ENCODE measurements at places on chromosomes 12 and 14.

- no peak for DNase-seq
Observed at GRCh38 chr12:95319694-95320331, 102.2 kb downstream of the VEZT start.

- DNase-seq: no peak
Observed at GRCh38 chr14:85535991-85536832, 6.3 kb downstream of the FLRT2 start.

GRCh38 chr14:28751467-28752058 lies 15.0 kb upstream of the FOXG1 start:
- peak; percentile 30 for DNase-seq

- no peak for DNase-seq
Observed at GRCh38 chr12:93221841-93222240, 155.9 kb upstream of the NUDT4 start.

GRCh38 chr14:91047174-91047753 lies 13.2 kb downstream of the RPS6KA5 start:
- no peak for DNase-seq

DNA sequence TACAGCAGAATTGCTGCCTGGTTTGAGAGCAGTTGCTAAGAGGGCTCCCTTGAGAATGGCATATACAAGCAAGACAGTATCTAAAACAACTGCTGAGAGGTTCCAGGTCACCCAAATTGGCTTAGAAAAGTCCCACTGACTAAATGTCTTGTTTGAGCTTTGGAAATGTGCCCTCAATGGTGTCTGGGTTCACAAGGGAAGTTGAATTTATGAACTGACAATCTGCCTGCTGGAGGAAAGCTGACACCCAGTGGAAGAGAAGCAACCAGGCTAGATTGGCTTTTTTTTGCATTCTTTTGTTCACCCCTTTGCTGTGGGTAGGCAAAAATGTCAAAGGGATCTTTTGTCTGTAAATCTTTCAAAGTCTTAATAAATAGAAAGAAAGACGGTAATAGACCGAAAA lies 44.6 kb upstream of the NPFF start:
- DNase-seq: peak; percentile 75

- DNase-seq: no peak
Observed at GRCh38 chr12:73277971-73278370, 1005.8 kb downstream of the TRHDE start.

GRCh38 chr12:32535288-32535999 lies 136.1 kb downstream of the FGD4 start:
- peak; percentile 46 for DNase-seq

DNA sequence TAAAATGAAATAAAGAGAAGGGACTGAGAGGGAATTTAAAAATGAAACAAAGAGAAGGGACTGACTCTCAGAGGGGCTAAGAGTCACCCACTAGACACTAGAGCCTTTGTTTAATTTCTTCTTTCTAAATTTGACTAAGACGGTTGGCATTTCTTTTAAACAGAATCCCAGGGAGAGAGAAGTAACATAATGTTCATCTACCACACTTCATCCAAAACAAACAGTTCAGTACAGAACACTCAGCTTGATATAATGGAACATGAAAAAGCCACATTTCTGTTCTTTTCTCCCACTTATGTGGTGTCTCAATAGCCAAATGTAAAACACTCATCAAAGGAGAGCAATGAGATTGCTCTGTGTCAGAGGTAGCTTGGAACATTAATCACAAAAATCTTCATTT lies 10.1 kb upstream of the NT5DC3 start:
- no peak for DNase-seq

DNA sequence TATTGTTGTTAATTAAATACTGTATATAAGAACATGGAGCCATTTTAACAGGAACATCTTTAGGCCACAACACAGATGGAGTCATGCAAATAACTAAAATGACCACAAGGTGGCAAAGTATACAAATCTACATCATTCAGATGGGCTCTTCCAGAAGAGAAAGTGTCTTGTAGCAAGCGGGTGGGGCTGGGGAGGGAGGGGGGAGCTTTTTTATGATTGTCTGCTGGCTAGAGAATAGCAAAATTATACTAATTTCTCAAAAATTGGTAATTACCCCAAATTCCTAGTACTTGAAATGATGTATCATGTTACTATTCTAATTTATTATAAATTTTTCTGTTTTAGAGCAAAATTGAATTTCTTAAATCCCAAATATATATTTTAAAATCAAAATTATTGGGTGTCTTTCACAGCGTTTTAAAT lies 378.7 kb downstream of the PRKD1 start:
- DNase-seq: peak; percentile 37

- DNase-seq: no peak
Observed at GRCh38 chr14:61388976-61389576, 67.7 kb downstream of the PRKCH start.

DNA sequence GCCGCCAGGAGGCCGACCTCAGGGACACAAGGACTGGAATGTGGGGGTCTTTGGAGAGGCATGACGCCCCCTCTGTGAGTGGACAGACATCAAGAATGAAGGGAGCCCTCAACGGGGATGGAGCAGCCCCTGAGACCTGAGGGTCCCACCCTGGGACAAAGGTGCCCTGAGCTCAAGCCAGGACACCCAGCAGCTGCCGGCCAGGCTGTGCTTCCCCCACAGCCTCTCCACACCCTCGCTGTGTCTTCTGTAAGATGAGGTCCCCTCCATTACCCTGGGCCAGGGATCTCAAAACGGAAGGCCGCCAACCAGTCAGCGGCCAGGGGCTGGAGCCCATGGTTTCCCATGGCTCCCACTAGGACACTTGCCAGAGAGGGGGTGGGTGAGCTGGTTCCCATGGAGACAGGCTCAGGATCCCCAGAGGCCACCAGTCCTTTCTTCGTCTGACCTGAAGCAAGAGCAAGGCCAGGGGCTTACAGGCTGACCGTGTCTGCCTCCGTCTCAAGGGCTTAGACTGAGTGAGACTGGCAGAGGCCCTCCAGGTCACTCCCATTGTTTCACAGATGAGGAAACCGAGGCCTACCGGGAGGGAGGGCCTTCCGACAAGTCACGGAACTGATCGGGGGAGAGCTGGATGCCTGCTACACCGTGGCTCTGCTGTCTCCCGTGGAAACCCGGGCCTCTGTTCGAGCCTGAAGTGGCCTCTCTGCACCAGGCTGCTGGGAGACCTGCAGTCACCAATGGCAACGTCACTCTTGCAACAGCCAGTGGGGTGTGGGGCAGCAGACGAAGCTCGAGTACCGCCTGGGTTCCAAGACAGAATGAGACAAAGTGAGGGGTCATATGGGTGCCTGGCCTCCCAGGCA lies 91.7 kb upstream of the DIO3 start:
- DNase-seq: no peak

DNA sequence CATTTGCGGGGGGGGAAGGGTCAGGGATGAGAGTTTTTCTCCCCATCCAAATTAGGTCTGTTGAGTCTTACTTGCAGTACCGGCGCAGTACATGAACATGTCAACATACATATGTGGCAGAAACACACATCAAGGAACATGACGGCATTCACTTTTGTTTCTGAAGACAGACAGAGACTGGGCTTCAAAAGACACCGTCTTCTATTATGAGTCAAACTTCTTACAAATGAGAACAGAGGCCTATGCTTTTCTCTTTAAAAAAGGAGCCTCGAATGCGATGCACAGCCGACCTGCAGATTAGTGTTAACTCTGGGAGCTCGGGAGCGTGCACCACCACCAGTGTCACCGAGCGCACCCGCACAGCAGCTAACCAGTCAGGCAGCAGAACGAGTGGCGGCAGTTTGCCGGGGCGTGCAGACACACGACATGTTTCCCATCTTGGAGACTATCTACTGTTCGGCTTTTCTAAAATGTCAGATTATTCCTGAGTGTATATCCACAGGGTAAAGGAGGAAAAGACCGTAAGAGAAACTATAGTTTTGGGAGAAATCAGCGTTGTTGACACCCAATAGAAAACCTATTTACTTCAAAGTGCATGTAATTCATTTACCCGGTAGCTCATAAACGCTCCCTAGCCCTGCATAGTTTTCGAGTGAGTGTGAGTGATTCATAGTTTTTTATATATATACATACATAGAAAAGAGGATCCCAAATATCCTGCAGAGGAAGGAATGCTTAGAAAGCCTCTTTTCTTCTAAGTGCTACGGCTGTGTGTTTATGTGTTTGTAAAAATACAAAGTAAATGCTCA lies 33.0 kb downstream of the UBR7 start:
- DNase-seq: no peak

DNA sequence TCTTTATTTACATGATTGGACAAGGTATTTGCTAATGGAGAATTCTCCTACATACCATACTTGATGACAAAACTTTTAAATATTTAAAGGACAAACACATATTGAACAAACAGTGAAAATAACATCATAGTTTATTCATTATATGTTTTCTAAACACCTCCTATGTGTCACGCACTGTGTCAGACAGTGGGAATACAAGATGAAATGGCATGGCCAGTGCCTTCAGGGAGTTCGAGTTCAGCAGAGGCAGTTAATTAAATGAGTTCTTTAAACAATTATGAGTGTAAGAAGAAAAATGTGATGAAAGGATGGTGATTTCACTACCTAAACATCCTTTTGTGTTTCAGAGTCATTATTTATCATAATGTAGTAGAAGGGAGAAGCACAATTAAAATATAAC lies 159.8 kb downstream of the KCNH5 start:
- no peak for DNase-seq

- DNase-seq: no peak
Observed at GRCh38 chr12:47739979-47740378, 14.7 kb upstream of the ENDOU start.

DNA sequence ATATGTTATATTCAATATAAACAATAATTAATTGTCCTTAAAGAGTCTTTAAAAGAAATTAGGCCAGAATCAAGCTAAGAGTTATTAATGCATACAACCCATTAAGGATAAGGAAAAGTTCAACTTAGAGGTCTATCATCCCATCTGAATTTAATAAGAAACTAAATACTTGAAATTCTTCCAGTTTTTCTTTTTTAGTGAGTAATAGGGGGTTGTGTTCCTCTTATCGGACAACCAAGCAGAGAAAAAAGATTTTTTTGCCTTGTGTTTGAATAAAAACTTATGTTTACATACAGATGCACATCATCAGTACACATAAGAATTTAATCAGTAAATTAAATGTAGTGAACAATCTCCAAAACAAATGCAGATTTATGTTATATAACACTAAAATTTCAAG lies 32.5 kb downstream of the PAWR start:
- DNase-seq: no peak

DNA sequence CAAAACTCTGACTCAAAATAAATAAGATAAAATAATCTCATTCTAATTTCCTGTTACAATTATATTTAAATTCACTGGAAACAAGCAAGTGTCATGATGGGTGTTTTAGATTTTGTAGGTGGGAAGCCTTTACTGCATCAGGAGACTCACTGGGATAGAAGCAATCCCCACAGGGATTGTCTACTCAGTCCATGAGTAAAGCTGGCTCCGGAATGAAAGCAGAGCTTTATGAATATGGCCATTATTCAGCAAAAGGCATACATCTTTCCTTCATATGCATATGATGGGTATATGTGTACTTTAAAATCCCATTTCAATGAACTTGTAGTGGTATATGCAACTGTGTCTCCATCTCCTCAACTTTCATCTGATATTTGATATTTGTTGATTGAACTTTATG lies 25.4 kb upstream of the PPM1H start:
- no peak for DNase-seq

DNA sequence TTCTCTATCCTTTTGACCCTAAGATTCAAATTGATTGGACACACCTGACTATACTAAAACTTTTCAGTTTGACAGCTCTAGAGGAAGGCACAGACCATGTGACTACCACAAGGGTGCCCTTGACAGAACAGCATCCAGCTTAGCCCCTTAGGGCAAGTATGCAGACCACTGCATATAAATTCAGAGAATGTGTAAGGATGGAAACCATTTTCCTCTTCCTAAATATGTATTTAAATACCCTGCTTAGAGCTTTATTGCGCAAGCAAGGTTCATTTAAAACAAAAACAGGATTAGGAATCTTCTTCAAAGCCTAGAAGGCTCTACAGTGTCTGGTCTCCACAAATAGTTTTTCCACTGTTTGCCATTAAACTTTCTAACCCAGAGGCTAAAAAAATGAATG lies 202.8 kb downstream of the MED13L start:
- no peak for DNase-seq

DNA sequence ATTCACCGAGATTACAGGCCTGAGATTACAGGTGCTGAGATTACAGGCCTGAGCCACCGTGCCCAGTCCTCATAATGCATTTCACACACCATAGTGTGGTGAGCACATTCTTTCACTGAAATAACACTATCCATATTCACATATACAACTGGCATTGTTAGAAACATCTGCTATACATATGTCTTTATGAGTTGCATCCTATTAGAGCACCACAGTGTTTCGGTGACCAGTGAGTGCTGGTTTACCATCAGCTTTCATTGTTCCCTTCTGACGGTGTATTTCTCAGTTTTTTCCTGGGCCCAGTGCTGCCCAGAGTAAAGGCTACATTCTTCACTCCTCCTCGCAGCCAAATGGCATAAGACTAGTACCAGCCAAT lies 96.2 kb upstream of the FGD4 start:
- DNase-seq: no peak

DNA sequence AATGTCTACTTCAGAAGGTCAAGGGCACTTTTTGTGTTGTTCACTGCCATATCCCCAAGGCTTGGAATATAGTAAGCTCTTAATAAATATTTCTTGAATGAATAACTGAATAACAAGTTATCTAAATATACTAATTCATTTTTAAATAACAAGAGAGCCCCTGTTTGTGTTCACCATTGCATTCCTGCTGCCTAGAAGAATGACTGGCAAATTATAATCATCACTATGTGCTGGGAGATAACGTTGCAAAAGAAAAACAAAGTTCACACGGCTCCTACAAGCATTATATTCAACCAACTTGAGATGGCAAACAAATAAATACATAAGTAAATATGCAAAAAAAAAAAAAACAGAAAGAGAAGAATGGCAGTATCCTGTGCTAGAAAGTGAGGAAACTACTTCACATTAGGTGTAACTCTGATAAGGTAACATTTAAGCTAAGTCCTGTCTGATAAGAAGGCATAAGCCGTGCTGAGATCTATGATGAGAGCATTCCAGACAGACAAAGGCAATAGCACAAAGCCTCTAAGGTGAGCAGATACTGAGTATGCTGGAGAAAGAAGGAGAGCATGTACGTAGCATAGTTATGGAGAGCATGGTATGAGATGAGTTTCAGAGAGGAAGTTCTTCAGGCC lies 9.2 kb upstream of the TSPAN8 start:
- DNase-seq: no peak

DNA sequence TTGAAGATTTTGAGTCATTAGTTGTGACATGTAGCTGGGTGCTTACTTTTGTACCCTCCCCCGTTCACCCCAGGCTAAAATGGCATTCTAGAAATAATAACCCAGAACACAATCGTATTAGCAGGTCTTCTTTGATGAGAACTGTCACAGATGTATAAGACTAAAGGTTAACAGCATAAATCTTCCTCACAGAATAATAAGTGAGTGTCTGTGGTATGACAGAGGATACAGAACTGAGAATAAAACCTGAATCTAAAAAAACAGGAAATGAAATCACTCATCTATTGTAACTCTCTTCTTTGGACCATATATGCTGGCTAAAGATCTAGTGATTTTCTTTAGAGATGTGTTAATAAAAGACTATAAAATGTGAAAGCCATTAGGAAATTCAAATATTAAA lies 746.6 kb downstream of the LRFN5 start:
- no peak for DNase-seq

Data from cerebellar cortex (tissue), 1 donor.